ENCODE measurements at places on chromosomes 16 and 17.

DNA sequence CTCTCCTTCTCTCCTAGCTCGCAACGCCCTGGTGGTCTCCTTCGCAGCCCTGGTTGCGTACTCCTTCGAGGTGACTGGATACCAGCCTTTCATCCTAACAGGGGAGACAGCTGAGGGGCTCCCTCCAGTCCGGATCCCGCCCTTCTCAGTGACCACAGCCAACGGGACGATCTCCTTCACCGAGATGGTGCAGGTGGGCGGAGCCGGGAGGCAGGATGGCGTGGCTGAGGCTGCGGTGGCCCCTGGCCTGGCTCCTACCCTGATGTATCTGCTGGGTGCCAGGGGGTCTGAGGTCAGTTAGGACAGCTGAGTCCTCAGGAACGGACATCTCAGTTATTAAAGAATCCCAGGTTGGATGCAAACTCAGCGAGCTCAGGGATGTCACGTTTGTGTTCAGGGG lies 16.7 kb downstream of the SLC26A11 start:
- DNase-seq = no peak

GRCh38 chr16:86899151-86899550 lies 320.8 kb downstream of the FOXL1 start:
- no peak for DNase-seq

DNA sequence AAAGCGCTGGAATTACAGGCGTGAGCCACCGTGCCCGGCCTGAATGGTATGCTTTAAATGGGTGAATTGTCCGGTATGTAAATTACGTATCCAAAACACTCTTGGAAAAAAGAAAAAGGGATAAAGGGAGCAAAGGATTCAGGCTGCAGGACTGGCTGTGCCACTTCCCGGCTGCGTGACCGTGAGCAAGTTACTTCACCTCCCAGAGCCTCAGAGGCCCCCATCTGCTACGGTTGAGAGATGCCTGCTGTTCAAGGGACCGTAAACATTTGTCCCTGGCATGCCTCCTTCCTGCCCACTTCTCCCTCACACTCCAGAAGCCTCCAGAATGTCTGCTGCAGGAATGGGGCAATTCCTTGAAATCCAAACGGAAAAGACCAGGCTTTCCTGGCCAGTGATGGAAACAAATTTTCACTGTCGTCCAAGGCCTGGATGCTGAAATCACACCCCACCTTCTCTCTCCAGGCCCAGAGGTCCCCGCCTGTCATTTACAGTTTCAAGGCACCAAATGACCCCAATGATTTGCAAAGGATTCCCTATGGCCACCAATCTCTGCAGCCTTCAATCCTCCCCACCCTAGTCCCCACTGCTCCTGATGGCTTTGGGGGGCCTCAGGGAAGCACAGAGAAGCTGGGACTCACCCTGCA lies 22.9 kb upstream of the LITAF start:
- DNase-seq = no peak

GRCh38 chr16:11439790-11440656 lies 94.8 kb downstream of the RMI2 start:
- DNase-seq = no peak

GRCh38 chr17:40500190-40500589 lies 1.2 kb downstream of the TNS4 start:
- DNase-seq = no peak

GRCh38 chr16:27430923-27431484 lies 29.0 kb downstream of the IL21R start:
- no peak for DNase-seq

GRCh38 chr17:67594115-67594880 lies 123.4 kb upstream of the NOL11 start:
- DNase-seq = no peak

- no peak for DNase-seq
Observed at GRCh38 chr17:8465356-8465755, 29.7 kb downstream of the NDEL1 start.

- DNase-seq = no peak
Observed at GRCh38 chr16:89693931-89694783, 7.3 kb downstream of the SPATA2L start.

GRCh38 chr17:69560987-69561441 lies 146.5 kb downstream of the MAP2K6 start:
- DNase-seq = no peak

DNA sequence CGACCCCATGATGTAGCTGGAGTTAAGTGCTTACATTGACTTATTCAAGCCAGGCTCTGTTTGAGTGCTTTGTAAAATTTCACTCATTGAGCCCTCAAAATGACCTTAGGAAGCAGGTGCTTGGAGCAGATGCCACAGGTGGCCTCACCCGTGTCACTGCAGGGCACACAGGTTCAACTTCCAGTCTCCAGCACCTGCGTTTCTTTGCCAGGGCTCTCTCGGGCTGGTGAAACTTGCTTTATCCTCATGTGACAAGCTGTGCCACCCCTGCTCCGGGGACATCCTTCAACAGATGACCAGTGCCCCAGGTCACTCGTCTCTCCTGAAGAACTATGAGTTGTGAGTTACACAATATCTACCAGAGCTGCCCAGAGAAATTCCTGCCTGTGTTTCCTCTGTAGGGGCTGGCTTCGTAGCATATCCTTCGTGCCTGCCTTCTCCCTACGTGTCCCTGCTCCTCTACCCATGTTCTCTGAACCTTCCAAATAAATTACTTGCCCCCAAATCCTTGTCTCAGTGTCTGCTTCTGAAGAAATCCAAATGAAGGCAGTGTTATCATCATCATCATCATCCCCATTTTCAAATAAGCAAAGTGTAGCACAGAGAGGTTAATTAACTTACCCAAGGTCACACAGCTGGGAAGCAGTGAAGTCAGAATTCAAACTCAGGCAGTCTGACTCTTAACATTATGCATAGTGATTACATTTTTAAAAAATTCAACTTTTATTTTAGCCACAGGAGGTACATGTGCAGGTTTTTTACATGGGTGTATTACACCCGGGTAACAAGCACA lies 352.5 kb downstream of the NPIPA8 start:
- DNase-seq = no peak

- DNase-seq = no peak
Observed at GRCh38 chr17:48270899-48271298, 159.1 kb downstream of the SKAP1 start.

- DNase-seq = no peak
Observed at GRCh38 chr17:48611213-48611612, 396 bp upstream of the HOXB7 start.

DNA sequence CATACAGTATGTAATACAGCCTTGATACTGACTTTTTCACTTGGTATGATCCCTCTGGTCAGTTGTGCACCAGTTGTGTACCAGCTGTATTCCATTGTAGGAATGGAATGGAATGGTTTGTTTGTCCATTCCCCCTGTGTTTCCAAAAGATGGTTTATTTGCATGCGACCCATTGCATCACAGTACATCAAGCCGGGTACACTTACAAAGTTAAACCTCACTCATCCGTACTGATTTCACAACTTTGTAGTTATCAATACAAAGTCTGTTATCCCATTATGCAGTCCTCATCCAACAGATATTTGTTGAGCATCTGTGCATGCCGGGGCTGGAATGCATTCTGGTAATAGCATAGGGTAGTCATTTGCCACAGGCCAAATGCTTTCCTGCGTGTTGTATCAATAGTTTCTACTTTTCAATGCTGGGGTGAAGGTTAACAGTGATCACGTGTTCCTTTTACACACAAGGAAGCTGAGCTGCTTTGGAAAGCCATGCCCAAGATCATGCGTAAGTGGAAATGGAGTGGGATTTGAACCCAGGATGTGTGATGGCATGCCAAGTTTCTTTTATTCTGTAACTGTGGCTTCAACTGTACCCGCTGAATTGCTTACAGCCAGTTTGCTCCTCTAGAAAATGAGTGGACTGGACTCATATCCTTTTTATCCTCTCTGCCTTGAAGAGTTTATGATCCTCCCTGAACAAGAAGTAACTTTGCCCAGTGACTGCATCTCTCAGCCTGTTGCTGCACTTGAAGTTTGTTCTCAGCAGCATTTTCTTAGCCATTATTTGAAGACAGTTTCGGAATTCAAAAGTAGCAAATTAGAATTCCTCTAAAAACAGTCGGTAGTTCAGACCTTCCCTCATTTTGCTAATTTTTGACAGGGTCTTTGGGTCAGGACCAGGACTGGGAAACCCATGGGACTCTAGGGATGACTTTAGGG lies 228.5 kb downstream of the CCDC182 start:
- DNase-seq = no peak

- peak; percentile 70 for DNase-seq
Observed at GRCh38 chr16:21645261-21645721, 7.1 kb downstream of the IGSF6 start.

GRCh38 chr16:28210979-28211588 lies 681 bp downstream of the XPO6 start:
- peak; percentile 34 for DNase-seq

- no peak for DNase-seq
Observed at GRCh38 chr16:87918866-87919680, 17.3 kb downstream of the CA5A start.

- DNase-seq = peak; percentile 44
Observed at GRCh38 chr17:29572691-29573557, 4.4 kb downstream of the TP53I13 start.

DNA sequence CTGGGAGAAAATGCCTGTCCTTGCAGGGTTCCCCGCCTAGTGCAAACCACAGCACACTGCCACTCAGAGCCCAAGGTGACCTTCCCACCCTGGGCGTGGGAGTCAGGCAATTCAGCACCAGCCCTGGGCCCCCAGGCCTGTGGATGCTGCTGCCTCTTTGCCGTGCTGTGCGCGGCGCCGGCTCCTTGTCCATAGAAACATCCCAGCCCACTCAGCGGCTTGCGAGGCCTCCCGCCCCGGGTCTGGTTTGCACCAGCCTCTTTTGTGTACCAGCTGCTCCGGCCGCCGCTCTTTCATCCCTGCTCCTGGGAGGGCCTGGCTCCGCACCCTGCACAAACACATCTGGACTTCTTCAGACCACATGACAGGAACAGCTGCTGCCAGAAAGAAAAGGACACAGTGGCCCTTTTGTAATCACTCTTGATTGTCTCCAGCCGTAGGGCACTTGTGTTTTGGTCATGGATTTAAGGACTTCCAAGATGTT lies 75.4 kb upstream of the SDK2 start:
- DNase-seq = no peak

GRCh38 chr16:81599034-81599744 lies 154.6 kb downstream of the CMIP start:
- DNase-seq = no peak

DNA sequence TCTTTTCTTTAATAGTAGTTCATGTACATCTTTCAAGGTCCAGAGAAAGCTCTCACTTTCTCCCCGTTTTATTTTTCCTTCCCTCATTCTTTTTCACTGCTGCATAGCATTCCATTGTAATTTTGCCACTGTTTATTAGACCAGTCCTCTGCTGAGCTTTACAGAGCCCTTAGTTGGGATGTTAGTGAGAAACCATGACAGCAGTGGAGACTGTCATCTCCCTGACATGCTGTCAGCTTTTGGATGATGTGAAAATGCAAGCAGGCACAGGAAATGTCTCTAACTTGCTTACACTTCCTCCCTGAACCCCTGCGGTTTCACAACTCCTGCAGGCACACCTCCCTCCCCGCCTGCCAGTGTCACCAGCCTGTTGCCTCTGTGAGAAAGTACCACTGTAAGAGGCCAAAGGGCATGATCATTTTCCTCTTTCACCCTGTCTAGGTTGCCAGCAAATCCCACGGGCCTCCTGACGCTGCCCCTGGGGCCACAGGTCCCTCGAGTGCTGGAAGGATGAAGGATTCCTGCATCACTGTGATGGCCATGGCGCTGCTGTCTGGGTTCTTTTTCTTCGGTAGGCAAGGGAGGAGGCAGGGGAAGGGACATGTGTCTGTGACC lies at the start of gene ITGAL:
ITGAL (plus strand) TSS at position 415 of the 615 bp plus-strand sequence; CDS start at position 511, 96 bp downstream.
- DNase-seq = peak; percentile 89

DNA sequence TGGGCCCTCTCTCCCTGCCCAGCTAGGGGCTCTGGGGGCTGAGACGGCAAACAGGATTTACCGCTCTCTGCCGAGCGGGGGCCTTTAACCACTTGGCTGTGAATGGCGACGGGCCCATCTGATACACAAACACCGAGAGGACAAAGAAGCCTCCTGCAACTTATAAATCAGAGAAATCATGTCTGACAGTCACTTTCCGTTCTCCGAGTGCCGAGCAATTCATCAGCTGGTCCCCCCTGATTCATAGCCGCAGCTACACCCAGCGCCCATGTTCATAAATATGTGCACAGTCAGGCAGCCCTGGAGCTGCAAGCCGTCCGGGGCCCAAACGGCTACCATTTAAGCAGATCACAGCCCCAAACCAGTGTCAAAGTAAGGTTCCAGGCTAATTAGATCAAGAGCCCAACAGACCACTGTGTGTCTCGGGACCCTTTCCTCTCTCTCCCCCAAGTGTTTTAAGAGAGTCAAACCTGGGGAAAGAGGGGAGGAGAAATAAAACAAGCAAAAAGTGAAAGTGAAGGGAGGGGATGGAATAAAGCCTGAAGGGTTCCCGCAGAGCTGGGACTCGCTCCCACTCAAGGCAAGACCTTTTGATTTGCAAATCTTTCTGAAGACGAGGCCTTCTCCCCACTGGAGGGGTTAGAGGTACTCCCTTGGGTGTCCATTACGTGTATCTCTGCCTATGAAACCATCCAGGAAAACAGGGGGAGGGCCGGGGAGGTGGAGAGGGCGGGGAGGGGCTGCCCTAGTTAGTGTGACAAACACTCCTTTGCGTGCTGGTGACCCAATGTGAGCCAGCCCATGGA lies 154.7 kb downstream of the C16orf78 start:
- no peak for DNase-seq
